Transverse colon (tissue), 4 donors: ENCODE measurements at places on chromosomes 1 and 21.
A peak's percentile ranks its signal among the peaks of the same experiment; 100 is the strongest.

GRCh38 chr1:24973315-24973714 lies 43.2 kb upstream of the RUNX3 start:
- DNase-seq = no peak

DNA sequence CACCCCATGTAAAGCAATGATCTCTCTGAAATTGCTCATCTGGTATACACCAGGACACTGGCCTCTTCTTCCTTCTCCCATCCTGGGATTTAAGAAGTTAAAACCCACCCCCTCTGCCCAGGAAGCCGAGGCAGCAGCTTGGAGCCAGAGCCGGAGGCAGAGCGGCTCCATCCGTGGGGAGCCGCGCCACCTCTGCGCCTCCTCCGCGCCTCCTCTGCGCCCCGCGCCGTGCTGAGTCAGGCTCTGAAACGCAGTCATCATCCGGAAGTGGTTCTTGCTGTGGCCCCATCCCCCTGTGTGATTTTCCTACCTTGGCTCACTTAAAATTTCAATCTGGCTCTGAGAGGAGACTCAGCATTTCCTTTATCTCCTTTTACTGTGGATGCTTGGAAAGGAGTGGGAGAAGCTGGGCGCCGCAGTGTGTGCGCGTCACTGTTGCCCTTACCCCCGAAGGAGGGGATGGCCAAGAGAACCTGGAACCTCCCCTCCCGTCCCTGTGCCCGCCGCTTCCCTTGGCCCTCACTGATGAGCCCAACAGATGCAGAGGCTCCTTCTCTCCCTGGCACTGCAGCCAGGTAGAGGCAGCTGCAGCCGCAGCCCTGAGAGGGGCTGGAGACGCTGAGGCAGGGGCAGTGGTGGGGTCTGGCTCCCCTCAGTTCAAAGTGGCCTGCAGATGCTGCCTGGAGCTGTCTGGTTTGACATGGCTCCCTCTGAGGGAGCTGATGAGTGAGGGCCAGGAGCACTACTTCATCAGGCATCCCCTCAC lies 15.3 kb upstream of the NPHP4 start:
- DNase-seq = no peak

- DNase-seq = peak; percentile 60
Measured at GRCh38 chr1:94926126-94926914, 590 bp downstream of the CNN3 start.

- DNase-seq = no peak
Measured at GRCh38 chr1:85816606-85817005, 108.4 kb upstream of the ZNHIT6 start.

DNA sequence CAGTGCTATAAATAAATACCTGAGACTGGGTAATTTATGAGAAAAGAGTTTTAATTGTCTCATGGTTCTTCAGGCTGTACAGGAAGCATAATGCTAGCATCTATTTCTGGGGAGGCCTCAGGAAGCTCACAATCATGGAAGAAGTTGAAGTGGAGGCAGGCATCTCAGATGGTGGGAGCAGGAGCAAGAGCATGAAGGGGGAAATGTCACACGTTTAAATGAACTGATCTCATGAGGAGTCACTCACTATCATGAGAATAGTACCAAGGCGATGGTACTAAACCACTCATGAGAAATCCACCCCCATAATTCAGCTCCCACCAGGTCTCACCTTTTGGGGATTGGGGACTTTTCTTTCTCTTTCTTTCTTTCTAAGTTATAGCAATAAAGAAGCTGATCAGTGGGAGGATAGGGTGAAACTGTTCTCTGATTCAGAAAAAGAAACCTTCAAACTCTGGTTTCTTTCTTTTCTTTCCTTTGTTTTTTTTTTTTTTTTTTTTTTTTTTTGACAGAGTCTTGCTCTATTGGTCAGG lies 17.1 kb upstream of the SPAG17 start:
- no peak for DNase-seq

DNA sequence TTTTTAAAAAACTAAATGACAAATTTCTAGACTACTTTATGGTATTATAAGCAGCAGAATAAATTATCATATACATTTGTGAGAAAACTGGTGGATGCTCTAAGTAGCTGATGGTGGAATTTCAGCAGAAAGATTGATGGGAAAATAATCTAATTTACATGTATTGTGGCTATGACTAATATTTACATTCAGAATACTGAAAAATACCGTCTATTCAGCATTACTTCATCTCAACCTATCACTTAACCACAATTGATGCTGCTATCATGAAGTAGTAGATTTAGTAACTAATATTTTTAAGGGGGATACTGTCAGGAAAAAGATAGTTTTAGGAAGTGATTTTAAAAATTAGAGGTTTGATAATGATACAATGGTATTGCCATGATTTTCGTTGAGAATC lies 137.9 kb downstream of the IFI44 start:
- DNase-seq = no peak

DNA sequence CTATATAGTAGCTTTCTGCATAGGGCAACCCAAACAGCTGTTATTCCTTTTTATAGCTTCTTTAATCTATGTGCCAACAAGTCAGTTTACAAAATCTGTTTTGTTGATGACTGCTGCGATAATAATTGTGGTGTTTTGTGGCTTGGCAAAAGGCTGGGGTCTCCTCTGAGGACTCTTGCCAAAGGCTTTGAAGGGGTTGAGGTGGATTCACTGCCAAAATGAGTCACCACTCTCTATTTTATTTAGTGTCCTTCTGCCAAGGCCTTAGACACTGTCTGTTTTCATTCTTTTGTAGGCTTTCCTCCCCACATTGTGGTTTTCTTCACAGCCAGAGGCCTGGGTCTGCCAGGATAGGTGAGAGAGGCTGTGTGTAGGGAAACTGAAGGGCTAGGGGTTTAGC lies 161.8 kb downstream of the NFIA start:
- DNase-seq = no peak
